ENCODE measurements at places on chromosomes 5 and 9.

DNA sequence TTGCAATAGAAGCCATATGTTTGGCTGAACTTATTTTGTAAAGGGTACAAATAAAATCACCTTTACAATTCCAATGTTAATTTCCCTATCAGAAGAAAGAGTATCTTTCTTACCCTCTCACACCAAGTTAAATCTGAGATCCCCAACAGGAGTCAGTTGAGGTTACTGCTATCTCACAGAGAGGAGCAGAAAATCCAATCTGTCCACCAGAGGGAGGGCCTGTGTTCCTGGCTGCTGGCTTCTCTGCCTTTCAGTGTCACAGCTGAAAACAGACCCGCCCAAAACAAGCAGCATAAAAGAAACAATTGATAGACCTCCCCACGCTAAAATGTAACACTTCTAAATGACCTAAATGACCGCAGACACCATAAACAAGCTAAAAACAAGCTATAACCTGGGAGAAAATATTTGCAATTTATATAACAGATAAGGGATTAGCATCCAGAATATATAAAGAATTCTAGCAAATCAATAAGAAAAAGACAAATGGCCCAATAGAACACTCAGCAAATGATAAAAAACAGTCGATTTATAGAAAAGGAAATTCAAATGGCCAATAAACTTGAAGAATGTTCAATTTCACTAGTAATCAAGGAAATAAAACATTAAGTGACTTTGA lies 24.5 kb upstream of the MVB12B start:
- peak; percentile 76 for DNase-seq

DNA sequence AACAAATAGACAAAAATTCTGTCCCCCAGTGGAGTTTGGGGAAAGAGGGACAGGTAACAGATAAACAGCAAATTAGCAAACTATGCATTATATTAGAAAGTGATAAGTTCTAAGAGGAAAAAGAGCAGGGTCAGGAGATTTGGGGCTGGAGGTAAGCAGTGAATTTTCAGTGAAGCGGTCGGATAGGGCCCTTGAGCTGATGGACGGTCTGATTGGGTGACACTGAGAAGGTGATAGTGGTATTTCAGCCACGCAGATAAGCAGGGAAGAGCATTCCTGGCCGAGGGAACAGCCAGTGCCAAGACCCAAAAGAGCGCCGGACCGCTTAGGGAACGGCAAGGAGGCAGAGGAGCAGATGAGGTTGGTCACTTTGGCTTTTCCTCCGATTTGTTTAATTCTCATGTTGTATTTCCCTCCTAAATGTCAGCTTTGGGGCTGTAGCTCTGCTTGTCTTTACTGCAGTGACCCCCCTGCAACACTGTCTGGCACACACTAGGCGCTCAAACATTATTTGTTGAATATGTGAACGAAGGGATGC lies 1.1 kb upstream of the PTPN3 start:
- DNase-seq: no peak

- peak; percentile 59 for DNase-seq
Measured at GRCh38 chr9:34628656-34629490, at the start of gene ARID3C. Gene ARID3C (minus strand): TSS chr9:34629066. CDS start chr9:34628014, 1,052 bp downstream.

DNA sequence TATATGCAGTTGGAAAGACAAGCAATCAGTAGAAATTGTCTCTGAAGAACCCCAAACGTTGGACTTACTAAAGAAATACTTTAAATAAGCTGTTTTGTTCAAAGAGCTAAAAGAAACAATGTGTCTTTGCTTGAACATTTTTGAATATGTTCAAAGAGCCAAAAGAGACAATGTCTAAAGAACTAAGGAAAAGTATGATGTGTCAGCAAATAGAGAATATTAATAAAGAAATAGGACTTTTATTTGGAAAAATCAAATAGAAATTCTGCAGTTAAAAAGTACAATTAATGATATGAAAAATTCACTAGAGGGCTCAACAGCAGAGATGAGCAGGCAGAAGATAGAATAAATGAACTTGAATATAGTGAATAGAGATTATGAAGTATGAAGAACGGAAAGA lies 19.2 kb downstream of the TAS2R1 start:
- DNase-seq: no peak

GRCh38 chr5:154047324-154047723 lies 8.6 kb downstream of the MFAP3 start:
- DNase-seq: no peak
